Liver (tissue), 10 donors: ENCODE measurements at places on chromosomes 4 and X. TPM values are rescaled to one million over a fixed set of nuclear protein-coding genes. Genes with fewer than 3 reads are reported as not detected.

The DCX gene
- total RNA-seq, result not detected

GRCh38 chrX:33968611-33969010 lies 163.5 kb downstream of the FAM47A start:
- no peak for DNase-seq

GRCh38 chr4:113919145-113919544 lies 60.3 kb downstream of the ARSJ start:
- no peak for DNase-seq

GRCh38 chr4:62588671-62589070 lies 1388.5 kb downstream of the ADGRL3 start:
- DNase-seq, result no peak
